Nephron progenitor cell (in vitro differentiated cells): ENCODE measurements at places on chromosomes 3 and 15.
A peak's percentile ranks its signal among the peaks of the same experiment; 100 is the strongest.

DNA sequence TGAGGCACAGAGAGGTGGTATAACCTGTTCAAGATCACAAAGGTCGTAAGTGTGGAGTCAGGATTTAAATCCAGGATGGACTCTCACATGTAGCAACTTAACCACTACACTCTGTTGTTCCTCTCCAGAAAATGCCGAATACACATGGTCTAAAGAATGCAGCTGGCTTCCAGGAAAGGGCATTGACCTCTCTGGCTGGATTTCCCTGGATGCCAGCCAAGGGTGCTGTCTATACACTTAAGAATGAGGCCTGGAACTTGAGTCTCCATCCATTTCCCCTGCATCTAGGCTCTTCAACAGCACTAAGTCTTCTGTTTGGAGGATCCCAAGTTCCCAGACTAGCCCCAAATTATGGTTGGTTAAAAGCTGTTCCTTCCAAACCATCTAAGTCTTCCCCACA is 60.5 kb downstream of the CERS3 start:
- DNase-seq, result no peak

GRCh38 chr15:80494756-80495155 is 90.6 kb downstream of the ARNT2 start:
- no peak for DNase-seq

- DNase-seq, result no peak
These were observed 4.1 kb downstream of the MAN2A2 start for GRCh38 chr15:90907051-90907660.

- DNase-seq, result no peak
These were observed 100.7 kb downstream of the SNRPN start for GRCh38 chr15:25055356-25056068.

DNA sequence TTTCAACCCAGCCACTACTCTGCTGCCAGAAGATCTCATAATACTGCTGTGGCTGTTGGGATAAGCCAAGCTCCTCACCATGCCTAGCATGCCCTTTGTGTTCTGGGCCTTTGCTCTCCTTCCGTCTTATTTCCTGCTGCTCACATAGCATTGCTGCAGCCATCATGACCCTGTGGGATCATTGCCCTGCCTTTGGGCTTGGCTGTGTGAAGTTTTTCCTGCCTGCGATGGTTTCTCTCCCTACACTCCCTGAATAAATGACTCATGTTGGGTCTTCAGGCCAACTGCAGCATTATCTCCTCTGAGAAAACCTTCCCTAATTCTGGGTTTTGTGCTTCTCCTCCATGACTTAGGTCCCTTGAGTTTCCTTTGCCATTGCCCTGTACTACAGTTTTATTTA is 20.8 kb upstream of the TRA2B start:
- DNase-seq, result no peak

GRCh38 chr3:147159141-147159540 is 247.2 kb downstream of the ZIC4 start:
- no peak for DNase-seq

GRCh38 chr15:58114812-58115211 is 23.4 kb upstream of the AQP9 start:
- no peak for DNase-seq

GRCh38 chr3:130826516-130827182 is 67.2 kb upstream of the ATP2C1 start:
- DNase-seq, result no peak

DNA sequence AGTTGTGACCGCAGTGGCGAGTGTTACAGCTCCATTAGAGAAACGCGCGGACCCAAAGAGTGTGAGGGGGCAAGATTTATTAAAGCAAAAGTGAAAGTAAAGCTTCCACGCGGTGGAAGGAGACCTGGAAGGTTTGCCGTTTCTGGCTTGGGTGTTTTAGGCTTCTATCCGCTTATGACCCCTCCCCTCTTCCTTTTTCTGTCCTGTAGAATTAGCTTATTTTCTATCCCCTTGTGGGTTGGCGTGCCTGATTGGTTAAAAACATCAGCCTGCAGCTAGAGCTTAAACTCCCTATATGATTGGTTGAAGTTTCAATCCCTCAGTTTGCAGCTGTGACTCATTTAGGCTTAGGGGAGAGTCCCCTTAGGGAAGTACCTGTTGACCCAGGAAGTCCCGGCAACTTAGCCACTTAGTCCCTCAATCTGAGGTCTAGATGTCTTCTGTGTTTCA is 39.6 kb downstream of the C3orf38 start:
- DNase-seq, result no peak

GRCh38 chr3:137204409-137204808 is 246.6 kb downstream of the IL20RB start:
- DNase-seq, result no peak

- DNase-seq, result peak; percentile 56
These were observed 9.6 kb downstream of the CLEC3B start for GRCh38 chr3:45035441-45036301.

GRCh38 chr15:78508272-78508671 is 895 bp downstream of the HYKK start:
- no peak for DNase-seq

GRCh38 chr3:115520651-115521245 is 102.6 kb upstream of the GAP43 start:
- no peak for DNase-seq

- DNase-seq, result no peak
These were observed 49.0 kb upstream of the OSBPL11 start for GRCh38 chr3:125644036-125645005.

DNA sequence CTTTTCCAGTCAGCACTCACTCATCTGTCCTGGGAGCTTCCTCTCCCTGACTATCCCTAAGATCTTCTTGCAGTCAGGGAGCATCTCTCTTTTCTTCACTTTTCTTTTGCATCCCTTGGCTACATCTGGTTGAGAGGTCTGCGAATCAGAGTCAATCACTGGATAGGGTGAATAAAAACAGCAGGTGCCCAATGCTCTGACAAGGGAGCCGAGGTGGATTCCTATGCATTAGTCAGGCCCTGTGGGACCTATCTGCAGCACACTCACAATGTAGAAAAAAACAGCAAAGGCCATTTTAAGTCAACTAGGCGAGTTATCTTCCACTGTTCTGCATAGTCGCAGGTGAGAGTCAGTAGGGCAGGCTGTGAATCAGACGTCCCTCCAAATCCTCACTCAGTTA is 35.5 kb downstream of the DZIP1L start:
- DNase-seq, result no peak

DNA sequence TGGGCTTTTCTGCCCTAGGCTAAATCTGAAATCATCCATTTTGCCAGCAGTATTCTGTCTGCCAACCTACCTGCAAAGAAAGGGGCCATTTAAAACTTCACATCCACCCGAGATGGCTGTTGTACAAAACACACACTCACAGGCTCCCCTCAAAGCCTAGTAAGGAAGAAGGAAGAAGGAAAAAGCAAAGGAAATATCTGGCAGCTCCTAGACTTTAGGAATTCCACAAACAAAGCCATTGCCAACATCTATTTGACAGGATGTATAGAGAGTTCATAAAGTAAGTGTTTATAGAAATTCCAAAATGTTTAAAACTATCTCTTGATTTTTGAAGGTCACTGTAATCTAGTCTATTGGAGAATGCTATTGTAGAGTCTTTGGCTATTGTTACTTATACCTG is 91.9 kb upstream of the THBS1 start:
- no peak for DNase-seq

DNA sequence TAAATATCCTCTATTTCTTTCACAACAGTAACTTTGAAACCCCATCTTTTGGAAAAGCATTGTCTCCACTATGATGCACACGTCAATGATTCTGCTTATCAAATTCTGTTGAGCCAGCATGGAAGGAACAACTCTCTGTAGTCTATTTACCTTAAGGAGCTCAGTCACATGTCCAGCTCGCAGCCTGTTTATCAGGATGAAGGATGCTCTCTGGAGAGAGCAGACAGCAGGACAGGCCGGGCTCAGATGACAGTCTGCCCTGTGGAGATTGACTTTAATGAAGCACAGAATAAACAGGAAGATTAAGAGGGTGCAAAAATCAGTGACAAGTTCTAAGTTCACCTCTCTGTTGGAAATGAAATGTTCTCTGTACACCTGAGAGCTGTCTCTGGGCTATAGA is 30.6 kb upstream of the MNS1 start:
- no peak for DNase-seq

DNA sequence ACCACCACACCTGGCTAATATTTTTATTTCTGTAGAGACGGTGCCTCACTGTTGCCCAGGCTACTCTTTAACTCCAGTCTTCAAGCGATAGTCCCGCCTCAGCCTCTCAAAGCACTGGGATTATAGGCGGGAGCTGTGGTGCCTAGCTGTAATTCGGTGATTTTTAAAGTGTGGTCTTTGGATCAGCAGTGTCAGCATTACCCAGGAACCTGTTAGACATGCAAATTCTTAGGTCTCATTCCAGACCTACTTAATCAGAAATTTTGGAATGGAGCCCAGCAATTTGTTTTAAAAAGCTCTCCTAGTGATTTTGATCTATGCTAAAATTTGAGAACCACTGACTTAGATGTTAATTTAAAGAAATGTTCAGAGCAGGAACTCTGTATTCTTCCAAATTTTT is 51.9 kb downstream of the GOLM2 start:
- no peak for DNase-seq

DNA sequence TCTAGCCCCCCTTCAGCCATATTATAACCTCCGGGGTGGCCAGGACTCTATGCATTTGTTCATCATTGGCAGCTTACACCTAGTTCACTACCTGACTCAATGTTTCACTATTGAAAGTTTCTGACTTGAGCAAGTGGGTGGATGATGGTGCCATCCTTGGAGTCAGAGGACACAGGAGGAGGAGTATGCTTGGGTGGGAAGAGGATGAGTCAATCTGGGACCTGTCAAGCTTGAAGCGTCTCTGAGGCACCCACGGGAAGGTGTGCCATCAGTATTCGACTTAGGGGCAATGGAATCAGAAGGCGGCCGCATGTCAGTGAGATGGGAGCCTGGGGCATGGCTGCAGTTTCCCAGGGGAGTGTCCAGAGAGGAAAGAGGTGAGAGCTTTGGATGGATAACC is 133.3 kb downstream of the EPHB1 start:
- DNase-seq, result no peak

DNA sequence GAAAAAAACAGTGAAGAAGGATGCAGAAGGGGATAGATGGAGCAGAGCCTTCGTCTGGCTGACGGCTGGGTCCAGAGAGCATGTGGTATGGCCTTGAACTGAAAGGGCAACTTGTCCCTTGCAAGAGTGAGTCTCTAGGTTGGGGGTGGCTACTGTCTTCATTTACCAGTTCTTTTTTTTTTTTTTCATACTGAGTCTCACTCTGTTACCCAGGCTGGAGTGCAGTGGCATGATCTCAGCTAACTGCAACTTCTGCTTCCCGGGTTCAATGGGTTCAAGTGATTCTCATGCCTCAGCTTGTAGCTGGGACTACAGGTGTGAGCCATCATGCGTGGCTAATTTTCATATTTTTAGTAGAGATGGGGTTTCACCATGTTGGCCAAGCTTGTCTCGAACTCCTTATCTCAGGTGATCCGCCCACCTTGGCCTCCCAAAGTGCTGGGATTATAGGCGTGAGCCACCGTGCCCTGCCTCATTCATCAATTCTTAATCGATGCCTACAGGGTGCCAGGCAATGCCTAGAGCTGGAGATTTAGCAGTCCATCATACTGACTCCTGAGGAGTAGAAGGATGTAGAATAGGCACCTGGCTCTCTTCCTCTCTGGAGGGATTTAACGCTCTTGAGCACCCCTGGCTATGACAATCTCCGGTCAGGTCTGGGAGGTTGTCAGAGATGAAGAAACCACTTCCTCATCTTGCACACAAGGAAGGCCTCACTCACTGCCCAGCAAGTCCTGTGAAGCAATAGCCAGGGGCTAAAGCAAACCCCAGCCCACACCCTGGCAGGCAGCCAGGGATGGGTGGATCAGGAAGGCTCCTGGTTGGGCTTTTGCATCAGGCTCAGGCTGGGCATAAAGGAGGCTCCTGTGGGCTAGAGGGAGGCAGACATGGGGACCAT is at the start of gene CAMP:
Gene CAMP, plus strand, starts transcription at position 880 of the 898 bp plus-strand sequence. Its CDS starts 17 bp downstream, at position 897.
- no peak for DNase-seq

DNA sequence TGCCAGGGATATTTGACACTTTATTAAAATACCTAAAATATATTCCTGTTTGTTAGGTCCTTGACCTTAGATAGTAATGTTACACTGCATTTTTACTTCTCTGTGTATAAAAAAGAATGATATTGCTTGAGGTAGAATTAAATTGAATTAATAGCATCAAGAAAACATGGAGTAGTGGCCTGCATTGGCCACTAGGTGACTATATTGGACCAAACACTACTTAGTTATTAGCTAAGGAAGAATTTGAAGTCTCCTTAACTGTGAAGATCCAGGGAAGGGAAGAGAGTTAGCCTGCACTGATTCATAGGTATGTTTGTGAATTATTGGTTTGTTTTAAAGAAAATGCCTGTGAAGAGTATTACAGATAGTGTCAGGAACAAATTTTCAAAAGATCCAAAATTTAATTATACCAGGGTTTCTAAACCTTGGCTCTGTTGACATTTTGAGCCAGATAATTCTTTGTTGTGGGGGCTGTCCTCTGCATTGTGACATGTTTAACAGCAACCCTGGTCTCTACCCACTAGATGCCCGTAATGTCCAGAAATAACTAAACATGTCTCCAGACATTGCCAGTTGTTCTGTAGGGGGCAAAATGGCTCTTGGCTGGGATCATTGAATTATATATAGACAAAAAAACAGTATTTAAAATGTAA is 103.6 kb upstream of the THSD4 start:
- DNase-seq, result no peak

DNA sequence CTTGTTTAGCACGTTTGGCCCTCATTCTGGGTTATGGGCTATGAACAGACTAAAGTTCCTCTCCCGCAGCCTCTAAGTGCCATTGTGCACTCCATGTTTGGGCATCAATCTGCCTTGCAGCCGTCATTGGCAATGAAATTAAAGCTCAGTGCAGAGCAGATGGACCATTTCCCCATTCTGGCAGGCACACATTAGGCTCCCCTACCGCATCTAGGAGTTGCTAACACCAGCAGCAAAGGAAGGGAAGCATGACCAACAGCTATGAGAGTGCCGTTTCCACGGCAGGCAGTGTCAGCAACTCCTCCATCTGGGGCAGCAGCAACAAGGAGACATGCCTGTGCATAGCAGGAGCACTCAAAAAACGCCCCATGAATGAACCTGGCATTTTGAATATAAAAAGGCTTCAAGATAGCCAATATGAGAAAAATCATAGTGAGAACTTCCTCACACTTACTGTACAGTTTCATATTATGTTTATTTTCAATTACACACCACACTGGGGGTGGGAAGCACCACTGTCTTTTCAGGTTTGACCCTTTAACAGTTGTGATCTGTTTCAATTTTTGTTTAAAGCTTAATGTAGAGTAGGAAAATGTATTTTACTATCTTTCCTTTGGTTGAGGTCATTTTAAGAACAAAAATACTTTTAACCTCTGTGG is 218.7 kb downstream of the KCNMB2 start:
- no peak for DNase-seq

DNA sequence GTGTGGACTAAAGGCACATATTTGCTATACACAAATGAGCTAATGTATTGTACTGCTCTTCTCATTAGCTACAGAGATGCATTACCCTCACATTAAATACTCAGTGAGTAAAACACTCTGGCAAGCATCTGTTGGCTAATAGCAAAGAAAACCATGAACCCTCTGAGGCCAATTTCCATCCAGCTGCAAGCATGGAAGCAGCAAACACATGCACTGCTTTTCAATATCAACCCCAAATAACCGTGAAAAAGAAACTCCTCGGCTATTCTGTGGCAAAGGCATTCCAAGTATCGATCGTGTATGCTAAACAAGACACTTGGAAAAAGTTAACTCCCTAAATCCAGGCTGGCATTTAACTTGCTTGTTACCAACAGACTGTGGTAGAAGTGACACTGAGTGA is 67.0 kb downstream of the PEAK1 start:
- DNase-seq, result no peak

- DNase-seq, result no peak
These were observed 479.9 kb downstream of the MAGI1 start for GRCh38 chr3:65558826-65559225.
